Esophagus squamous epithelium (tissue), 5 donors: ENCODE measurements at places on chromosomes 6 and 20.

DNA sequence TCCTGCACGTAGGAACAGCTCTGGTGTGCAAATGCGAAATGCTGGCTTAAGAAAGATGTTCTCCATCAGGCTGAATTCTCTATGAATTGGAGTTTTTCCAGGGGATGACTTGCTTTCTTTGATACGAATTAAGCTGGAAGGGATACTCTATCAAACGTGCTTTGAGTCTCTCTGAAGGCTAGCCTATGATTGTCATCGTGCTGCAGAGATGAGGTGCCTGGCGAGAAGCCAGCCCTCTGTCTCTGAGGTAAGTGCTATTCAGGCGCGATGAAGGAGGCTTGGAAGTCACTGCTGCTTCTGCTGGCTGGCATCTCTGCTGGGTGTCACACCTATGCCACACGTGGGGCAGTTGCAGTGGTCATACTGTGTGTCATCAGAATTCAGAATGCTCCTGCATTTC, 223.7 kb downstream of the TAF4 start:
- DNase-seq, result no peak

DNA sequence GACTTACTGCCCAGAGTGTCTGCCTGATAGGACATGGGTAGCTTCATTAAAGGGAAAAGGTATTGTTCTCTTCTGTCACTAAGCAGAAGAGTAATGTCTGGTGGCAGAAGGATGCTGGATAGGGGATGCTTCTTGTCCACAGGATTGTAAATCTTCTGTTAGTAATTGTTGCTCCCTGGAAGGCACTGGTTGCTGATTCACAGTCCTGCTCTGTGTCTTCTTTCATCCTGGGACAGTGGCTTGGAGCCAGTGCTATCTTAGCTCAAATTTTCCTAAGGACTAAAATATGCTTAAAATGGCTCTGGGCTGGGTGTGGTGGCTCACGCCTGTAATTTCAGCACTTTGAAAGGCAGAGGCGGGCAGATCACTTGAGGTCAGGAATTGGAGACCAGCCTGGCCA, 48.0 kb downstream of the SYTL3 start:
- DNase-seq, result no peak

DNA sequence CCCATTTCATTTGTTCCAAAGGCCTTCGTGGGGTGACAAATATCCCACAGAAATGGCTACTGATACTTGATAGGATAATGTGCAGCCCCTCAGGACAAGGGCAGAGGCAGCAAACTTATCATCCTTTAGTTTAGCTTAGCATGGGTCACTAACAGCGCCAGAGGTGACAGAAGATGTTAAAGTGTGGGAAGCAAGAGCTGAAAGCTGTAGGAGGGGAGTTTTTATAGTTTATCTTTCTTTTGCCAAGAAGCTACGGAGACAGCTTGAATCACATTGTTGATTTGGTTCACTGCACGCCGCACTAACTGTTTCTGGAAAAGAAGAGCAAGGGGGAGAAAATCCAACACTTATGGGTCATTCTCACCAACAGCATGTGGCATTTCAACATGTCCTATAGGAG, 773.9 kb upstream of the MMS22L start:
- no peak for DNase-seq

DNA sequence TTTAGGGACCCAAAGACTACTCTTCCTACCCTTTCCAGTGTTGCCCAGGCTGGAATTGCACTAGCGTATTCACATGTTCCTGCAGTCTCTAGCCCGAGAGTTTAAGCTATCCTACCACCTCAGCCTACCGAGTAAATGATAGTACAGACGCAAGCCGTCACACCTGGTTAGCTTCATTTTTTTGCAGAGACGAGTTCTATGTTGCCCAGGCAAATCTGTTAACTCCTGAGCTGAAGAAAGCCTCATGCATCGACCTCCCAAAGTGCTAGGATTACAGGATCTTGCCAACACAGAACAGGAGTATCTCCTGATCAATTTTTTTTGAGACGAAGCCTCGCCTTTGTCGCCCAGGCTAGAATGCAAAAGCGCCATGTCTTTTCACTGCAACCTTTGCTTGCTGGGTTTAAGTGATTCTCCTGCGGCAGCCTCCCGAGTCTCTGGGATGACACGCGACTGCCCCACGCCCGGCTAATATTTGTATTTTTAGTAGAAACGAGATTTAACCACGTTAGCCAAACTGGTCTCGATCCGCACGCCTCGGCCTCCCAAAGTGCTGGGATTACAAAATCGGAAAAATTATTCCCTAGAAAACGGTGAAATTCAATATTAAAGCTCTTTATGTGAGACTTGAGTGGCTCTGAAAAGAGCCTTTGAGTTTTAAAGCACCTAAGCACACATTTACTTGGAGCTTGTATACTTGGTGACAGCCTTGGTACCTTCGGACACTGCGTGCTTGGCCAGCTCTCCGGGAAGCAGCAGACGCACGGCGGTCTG, 128.5 kb downstream of the HFE start:
- no peak for DNase-seq

GRCh38 chr6:105896052-105896820, 189.9 kb upstream of the PRDM1 start:
- no peak for DNase-seq

DNA sequence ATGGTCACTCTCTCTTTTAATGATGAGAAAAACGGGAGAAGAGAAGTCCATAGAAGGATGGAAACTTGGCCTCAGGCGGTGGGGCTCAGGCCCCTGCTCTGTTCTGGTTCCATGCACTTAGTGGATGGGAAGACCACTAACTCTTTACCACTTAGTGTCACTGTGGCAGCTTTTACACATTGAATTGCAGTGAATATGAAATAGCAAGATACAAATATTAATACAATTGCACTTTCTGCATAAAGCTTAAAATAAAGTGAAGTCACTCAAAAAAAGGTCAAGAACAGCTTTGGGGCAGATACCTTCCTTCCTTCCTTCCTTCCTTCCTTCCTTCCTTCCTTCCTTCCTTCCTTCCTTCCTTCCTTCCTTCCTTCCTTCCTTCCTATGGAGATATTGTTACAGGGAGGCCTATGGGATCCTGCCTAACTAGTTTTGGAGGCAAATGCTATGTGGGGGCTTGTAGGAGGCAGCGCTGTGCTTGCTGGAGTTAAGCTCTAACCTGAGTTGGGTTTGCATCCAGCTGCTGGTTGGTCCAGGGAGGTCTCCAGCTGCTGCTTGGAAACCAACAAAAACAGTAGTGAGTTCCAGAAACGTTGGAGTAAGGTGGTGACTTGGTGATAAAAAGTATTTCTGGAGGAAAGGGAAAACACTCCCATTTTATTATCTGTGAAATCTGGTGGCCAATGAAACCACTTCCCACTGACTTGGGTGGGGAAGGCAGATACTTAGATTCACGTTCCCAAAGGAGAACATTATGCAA, 62.3 kb upstream of the NKX2-2 start:
- no peak for DNase-seq

DNA sequence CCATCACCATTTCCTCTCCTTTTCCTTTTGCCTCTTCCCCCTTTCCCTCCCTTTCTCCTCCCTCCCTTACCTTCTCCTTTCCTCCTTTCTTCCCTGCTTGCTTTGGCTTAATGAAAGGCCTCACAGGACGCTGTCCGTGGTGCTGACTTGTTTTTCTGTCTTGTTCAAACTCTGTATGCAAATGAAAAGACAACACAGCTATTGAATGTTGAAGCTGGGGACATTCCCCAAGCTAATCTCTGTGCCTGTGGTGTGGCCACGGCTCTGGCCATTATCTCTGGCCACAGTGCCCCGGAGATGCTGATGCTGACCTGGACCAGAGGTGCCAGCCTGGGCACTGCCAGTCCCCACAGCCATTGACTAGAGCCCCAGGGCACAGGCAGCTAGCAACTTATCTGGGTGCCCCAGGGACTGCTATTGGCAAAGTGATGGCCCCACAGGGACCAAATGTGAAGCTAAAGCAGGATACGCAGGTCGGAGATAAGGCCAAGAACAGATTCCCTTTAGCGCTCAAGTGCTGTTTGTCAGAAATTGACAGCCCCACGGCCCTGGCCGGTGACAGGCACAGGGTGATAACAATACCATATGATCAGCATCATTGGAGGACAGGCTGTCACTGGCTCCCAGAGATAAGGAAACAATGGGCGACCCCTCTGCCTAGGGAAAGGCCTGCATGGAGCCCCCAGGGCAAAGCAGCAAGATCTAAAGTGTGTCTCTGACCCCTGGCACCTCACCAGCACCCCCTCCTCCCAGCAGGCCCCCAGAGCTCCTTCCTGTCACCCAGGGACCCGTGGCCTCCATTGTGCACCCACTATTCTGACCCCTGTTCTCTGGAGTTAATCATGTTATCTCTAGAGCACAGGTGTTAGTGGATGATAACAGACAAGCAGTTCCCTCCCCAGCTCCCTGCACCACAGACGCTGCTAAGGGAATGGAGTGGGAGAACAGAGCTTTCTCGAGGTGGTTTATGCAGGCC, 31.6 kb upstream of the SLC32A1 start:
- no peak for DNase-seq

- DNase-seq, result no peak
Observed at GRCh38 chr6:25336996-25337395, 57.8 kb downstream of the CARMIL1 start.

DNA sequence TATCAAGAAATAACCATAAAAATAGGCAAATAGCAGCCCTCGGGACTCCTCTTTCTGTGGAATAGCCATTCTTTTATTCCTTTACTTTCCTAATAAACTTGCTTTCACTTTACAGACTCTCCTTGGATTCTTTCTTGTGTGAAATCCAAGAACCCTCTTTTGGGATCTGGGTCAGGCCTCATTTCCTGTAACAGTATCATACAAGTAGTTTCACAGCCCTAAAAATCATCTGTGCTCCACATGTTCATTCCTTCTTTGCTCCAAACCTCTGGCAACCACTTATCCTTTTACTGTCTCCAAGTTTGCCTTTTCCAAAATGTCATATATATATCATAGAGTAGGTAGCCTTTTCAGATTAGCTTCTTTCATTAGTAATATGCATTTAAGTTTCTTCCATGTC, 13.5 kb upstream of the NT5E start:
- no peak for DNase-seq

DNA sequence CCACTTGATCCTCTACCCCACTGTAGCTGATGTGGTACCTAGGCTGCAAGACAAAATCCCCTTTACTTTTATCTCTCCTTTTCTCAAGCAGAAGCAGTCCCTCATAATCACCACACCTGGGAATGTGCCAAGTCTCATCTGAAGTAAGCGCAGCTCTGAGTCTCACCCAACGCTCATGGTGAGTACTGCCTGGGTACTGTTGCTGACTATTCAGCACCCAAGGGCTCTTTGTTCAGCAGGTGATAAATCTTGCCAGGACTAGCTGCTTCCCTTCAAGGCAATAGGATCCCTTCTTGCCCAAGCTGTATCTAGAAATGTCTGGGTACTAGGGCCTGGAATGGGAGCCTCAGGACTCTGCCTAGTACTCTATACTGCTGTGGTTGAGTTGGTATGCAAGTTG, 70.9 kb downstream of the GCLC start:
- no peak for DNase-seq

DNA sequence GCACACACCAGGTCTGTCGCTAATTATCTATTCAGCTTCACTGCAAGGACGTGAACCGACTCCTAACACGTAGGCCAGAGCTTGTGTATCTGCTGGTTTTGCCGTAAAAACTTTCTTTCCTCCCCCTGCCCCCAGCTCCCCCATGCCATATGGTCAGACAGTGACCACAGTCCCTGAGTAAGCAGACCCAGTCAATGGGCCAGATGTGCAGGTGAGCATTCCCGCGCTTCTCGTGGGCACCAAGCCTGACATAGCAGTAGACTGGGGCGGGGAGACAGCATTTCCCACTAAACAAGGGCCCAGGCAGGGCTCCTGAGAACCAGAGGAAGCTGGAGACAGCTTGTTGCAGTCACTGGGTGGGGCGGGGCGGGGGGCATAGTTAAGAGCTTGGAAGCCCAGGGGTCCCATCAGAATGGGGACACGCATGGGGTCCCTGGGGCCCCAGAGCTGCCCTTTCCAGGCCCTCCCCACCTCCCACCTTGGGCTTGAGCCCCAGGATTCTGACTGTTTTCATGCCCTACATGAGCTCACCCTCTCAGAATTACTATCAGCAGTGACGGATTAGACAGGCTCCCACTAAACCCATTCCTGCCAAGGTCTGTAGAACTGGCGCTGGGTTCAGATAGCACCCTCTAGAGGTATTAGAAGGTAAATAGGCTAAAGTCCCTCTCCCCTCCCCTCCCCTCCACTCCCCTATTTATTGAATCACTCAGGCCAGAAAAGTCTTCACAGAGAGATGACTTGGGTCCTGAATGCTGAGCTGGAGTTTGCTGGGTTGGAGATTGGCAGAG, 51.8 kb downstream of the CDH26 start:
- DNase-seq, result no peak

- no peak for DNase-seq
Observed at GRCh38 chr6:142112451-142113061, 20.2 kb upstream of the GJE1 start.

DNA sequence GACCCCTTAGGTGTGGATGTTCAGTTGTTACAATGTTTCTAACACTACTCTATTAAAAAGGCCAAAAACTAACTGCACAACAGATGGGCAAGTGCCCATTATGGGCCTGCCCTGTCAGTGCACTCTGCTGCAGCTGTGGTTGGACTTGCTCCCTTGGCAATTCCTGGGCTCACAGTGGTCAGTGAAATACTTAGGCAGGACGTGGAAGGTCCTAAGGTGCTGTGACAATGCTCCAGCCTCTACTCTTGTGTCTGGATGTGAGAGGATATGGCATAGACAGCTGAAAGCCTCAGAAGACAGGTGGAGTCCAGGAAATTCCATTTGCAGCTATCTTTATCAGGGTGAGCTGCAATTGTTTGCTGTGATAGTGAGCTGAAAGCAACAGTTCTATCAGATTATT, 136.5 kb upstream of the OLIG3 start:
- DNase-seq, result no peak

DNA sequence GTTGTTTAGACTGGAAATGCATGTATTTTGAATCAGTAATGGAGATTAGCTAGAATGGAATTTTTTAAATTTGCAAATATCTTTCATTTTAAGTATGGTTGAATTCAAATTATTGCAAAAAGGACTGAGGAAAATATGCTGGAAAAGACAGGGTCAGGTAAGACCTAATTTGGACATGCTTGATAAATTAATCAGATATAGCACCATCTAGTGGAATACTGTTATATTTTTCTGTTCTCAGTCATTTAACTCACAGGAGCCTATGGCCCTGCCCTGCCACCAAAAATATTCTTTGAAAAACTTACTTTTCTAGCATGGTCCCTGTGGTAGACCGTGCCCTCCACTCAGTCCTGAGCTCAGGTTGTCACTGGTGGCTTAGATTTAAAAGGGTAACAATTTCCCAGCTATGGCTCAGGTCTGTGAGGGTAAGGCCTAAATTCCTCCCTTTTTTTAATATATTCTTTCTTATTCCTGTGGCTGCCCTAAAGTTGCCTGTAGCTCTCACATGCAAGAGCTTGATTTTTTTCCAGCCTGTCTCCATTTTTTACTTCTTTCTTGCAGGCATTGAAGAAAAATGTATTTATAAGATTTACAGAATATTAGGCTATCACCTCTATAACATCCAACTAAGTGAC, 25.3 kb upstream of the KIAA1586 start:
- no peak for DNase-seq

- no peak for DNase-seq
Observed at GRCh38 chr6:119602215-119603178, 252.9 kb upstream of the MAN1A1 start.
